ENCODE measurements at places on chromosomes 3 and 15.

DNA sequence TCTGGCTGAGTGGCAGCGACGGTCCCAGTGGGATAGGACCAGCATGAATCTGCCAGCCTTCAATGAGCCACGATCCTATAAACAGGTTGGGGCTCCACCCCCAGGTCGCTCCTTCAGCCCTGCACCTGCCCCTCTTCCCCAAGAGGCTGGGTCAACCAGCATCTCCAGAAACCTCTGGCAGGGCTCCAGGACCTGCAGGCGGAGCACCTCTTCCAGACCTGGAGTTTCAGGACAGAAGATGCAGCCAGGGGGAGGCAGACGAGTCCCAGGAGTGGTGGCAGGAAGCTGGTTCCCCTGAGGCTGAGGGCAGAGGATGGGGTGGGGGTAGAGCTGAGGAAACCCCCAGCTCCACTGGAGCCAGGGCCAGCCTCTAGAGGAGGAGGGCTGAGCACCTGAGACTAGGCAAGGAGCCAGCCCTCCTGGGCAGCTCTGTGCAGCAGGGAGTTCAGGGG lies at the start of gene PLA2G4D:
PLA2G4D (minus strand) TSS at position 51 of the 452 bp plus-strand sequence. CDS start 103 bp downstream, outside the sequence.
- no peak for DNase-seq

GRCh38 chr3:196792771-196793170 lies 53.1 kb downstream of the PAK2 start:
- DNase-seq: no peak

GRCh38 chr3:11312166-11312565 lies 40.0 kb downstream of the ATG7 start:
- no peak for DNase-seq

- DNase-seq: no peak
Measured at GRCh38 chr15:63752075-63752684, 81.6 kb downstream of the HERC1 start.

GRCh38 chr3:173552526-173552925 lies 155.0 kb downstream of the NLGN1 start:
- no peak for DNase-seq

GRCh38 chr3:149299938-149300801 lies 33.3 kb downstream of the TM4SF18 start:
- no peak for DNase-seq

- DNase-seq: no peak
Measured at GRCh38 chr3:172126741-172127140, 87.4 kb downstream of the FNDC3B start.

DNA sequence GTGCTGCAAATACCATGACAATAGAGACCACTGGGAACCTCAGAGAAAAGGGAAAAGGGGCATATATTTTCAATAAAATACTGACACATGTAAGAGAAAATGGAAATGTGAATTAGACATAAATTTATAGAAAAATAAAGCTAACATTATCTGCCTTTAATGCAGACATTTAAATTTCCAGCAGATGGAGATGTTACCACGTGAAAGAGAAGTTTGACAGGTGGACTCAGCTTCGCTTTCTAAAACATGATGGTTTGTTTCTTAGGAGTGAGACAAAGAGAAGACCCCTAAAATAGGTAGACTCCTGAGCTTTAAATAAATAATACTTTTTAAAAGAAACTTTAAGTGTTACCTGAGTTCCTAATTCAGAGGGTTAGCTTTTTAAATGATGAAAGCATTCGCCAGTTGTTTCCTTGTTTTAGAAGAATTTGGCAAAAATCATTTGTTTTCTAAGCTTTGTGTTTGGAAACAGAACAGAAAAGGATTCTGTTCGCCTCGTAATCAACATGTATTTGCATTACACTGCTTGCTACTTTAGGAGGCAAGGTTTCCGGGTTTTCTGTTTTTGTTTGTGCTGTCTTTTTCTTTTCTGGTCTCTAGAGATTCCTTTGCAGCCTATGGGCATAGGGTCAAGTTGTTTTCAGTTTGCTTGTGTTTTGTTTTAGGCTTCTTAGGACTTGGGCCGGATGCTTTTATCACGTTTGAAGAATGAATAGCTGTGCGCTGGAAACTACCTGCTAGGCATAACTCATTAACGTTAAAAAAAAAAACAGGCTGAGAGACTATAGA lies 271.4 kb downstream of the THSD4 start:
- no peak for DNase-seq

GRCh38 chr3:69774029-69774428 lies 34.8 kb downstream of the MITF start:
- no peak for DNase-seq

DNA sequence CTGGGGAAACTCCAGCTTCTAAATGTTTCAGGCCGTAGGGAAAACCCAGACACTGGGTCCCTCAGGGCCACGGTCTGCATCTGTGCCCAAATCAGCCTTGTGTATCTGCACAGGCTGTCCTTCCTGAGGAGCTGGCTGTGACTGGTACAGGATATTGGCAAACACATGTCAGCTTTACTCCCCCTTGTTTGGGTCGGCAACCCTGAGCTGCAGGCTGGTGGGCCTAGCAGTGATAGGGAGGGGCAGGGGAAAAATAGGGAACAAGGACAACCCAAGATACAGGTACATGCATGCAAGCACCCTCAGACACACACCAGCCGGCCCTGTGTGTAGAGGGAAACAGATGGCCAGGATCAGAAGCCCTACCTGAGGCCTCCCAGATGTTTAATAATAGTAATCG lies 28.7 kb upstream of the HCN4 start:
- no peak for DNase-seq

DNA sequence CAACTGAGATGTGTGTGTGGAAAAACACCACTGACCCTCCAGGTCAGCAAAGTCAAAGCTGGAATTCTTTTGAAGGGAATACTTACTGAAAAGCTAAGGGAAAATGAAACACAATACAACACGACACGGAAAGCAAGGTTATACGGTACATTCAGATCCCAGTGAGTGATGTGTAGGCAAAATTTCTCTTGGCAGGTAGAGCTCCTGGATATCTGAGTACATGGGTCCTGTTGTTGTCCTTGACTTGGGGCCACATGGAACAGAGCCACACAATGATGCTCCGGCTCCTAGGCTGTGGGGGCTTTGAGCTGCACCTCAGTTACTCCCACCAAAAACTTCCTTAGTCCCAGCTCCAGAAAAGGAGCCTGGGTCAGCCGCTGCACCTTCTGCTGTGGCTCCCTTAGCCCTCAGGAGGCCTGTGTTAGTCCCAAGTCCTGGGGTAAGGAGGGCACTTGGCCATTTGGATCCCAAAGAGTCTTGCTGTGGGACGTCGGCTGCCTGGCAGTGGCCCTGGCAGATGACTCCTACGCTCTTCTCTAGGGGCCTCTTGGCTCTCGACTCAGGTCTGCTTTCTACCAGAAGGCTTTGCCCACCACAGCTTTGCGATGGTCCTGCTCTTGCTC lies 95.6 kb downstream of the ADCY5 start:
- DNase-seq: no peak

DNA sequence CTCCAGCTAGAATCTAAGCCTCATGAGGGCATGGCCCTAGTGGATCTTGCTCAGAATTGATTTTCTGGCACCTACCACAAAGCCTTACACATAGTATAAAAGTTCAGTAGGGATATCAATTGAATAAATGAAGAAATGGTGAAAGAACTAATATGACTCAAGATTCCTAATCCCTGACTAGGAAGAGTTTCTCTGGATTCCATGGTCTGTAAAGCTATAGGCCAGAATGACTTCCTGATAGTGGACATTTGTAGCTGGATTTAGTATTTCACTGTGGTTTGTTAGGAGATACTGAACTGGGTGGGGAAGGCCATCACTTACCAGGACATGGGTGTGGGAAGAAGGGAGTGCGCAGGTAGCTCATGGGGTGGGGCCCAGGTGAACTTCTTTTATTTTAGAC lies 168.9 kb downstream of the RAP2B start:
- DNase-seq: no peak

DNA sequence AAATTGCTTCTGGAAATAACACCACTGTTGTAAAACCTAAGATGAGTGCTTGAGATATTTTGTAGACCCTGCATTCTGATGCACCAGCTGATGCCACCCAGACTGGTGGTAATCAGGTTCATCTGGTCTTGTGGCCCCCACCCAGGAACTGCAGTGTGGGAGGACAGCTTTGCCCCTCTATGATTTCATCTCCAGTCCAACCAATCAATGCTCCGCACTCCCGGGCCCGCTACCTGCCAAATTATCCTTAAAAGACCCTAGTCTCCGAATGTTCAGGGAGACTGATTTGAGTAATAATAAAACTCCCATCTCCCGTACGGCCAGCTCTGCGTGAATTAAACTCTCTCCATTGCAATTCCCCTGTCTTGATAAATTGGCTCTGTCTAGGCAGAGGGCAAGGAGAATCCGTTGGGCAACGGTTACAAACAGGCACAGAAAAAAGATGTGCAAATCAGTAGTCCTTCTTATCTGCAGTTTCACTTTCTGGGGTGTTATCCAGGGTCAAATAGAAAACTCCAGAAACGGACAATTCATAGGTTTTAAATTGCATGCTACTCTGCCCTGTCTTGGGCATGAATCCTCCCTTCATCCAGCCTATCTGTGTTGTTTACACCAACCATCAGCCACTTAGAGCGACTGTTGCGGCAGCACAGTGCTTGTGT lies 29.2 kb upstream of the TRPM1 start:
- no peak for DNase-seq

DNA sequence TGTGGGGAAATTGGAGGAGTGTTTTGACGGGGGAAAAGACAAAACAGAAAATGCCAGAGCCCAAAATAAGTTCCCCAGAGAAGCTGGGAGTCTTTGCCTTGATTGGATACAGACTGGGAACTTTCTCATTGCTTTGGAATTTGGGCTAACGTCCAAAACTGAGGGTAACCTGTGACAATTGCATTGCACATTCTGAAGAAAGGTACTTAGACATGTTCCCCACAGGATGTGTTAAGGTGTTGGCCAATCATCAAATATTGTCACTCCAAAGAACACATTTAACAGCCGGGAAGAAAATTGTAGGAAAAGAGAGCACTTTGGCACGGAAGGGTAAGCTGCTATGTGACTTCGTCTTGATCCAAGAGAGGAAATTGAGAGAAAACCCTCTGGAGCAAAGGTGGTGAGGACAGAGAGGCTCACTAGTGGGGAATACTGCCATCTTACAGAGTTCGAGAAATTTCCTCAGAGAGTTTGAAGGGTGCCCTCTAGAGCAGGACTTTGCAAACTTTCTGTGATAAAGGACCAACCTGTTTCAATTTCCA lies 619.5 kb upstream of the TBL1XR1 start:
- DNase-seq: no peak

DNA sequence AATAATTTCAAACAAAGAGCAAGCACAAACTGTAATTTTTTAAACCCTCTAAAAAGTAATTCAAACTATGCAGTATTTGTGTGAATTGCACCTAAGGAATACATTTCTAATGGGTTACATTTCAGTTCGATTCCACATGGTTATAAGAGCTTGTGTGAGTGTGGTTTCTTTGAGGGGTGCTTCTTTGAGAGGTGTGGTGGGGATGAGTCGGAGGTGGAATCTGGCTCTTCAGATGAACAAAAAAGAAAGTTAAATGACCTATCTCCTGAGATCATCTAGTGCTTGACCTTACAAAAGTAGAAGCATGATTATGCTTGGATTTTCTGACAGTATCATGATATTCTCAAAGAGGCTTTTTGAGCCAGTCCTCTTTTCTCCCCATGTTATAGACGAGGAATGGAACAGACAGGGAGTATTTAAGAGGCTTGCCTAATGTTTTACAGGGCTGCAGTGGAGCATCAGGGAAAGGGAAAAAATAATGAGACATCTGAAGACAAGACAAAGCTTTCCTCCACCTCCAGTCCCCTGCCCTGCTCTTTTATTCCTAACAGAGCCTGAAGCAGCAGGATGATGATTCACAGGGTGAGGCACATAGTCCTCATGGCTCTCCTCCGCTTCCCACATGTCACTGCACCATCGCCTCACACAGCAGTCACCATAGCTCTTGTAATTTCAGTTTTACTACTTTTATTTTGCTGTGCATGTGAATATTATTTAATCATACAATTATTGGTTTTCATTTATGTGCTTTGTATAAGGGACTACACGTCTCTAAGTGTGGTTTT lies 82.0 kb downstream of the LYSMD4 start:
- no peak for DNase-seq

DNA sequence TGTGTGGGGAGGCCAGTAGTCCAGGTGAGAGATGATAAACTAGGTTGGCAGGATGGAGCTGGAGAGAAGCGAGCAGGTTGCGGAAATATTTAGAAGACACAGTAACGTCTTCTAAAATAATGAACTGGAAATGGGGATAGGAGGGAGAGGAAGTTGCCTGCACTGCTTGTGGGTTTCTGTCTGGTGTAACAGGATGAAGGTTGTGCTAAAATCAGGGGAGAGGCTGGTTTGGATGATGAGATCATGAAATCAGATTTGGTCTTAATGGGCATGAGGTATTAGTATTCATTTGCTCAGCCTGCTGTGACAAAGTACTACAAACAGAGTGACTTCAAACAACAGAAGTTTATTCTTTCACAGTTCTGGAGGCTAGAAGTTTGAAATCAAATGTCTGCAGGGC lies 32.1 kb upstream of the TNFAIP8L3 start:
- DNase-seq: no peak

DNA sequence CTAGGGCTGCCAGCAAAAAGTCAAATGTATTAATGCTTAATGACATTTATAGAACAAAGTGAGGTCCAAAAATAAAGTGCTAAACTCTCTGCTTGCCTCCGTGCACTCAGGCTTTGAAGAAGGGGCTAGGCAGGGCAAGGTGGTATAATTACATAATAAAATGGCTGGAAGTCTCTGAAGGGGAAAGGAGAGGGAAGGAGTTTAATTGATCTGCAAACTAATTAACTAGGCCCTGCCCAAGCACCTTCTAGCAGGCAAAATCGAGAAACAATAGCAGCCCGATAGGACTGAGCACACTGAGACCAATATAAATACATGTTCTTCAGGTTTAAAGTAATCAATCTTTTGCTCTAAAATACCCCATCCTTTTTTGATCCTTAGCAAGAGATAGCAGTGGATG lies 13.0 kb downstream of the DIS3L start:
- DNase-seq: no peak

GRCh38 chr3:172560026-172560425 lies 36.8 kb upstream of the TNFSF10 start:
- no peak for DNase-seq

DNA sequence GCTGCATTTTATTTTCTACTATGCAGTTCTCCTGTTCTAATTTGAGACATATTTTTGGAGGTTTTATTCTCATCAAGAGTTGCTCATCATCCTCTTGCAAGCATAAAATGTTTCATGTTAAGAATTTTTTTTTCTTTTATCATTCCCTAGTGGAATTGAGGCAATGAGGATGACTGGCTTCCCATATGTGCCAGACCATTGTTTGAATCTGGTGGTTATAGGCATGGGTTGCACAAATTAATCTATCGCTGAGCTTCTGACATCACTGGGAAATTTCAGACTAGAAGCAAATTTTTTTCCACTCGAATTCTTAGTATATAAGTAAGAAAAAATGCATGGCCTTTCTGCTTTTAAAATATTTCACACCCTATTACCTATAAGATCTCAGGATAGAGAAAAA lies 279.1 kb upstream of the PLSCR5 start:
- no peak for DNase-seq

- no peak for DNase-seq
Measured at GRCh38 chr3:108380128-108380795, 83.9 kb downstream of the HHLA2 start.

All from left hindlimb (tissue), 1 donor.